ENCODE measurements at places on chromosomes 4 and X. TPM values are rescaled to one million over a fixed set of nuclear protein-coding genes. Genes with fewer than 3 reads are reported as not detected.
A peak's percentile ranks its signal among the peaks of the same experiment; 100 is the strongest.

GRCh38 chrX:150935467-150935866 is 37.0 kb upstream of the CD99L2 start:
- no peak overlapping the region for H3K27ac ChIP-seq
- H3K36me3 ChIP-seq: no peaks in the 10 kb centered on the region
- peaks cover 2% of the 10 kb centered on the region for H3K27me3 ChIP-seq

Gene PPARGC1A
- not detected for total RNA-seq

- no peak overlapping the region for H3K4me3 ChIP-seq
- no peaks in the 10 kb centered on the region for H3K36me3 ChIP-seq
- no peaks in the 10 kb centered on the region for H3K27me3 ChIP-seq
- H3K27ac ChIP-seq: no peak overlapping the region
- no peaks in the 10 kb centered on the region for H3K4me1 ChIP-seq
Observed at GRCh38 chrX:110914281-110914680, 118.7 kb upstream of the CHRDL1 start.

- H3K4me3 ChIP-seq: no peak overlapping the region
- peak; percentile 48 for DNase-seq
- no peaks in the 10 kb centered on the region for H3K4me1 ChIP-seq
- H3K36me3 ChIP-seq: no peaks in the 10 kb centered on the region
- H3K27me3 ChIP-seq: peaks cover 3% of the 10 kb centered on the region
Observed at GRCh38 chrX:137166591-137166990, 132.8 kb upstream of the GPR101 start.
